ENCODE measurements at places on chromosomes 16 and 17.

DNA sequence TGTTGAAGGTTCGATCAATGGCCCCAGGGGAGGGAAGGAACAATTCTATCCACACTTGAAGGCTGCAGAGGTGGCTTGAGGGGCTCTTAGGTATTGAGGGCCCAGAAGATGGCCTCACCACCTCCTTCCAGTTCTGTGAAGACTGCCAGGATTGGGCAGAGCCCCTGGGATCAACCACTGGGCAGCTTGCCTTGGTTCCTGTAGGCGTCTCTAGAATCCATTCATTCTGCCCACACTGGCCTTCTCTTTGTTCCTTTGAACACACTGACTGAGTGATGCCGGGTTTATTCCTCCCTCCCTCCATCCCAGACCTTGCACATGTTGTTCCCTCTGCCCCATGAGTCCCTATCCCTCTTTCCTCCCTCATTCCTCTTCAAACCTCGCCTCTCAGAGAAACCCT lies 50.5 kb downstream of the SYT17 start:
- H3K4me3 ChIP-seq: no peak overlapping the region
- no peaks in the 10 kb centered on the region for H3K27me3 ChIP-seq
- no peaks in the 10 kb centered on the region for H3K4me1 ChIP-seq
- no peak for DNase-seq
- no peaks in the 10 kb centered on the region for H3K36me3 ChIP-seq

- peak overlapping the region; percentile 59 for H3K4me3 ChIP-seq
- no peaks in the 10 kb centered on the region for H3K36me3 ChIP-seq
- H3K4me1 ChIP-seq: peaks cover 46% of the 10 kb centered on the region
Observed at GRCh38 chr17:4789951-4790704, 1.4 kb downstream of the GLTPD2 start.

DNA sequence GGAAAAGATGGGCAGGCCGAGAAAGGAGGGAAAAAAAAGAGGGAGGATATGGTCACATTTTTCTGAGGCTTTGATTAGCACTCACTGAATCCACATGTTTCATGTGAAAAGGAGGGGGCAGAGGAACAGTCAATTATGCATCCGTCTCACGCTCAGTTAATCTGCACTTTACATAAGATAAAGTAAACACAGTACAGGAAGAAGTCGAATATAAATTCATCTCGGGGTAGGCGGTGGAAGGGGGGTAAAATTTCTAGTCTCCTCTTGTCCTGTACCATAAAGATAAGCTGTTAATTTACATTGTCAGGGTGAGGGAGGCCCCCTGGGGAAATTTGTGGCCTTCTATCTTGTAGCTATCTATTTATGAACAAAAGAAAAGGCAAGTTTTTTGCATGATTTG lies 73.1 kb upstream of the CES5A start:
- no peak for DNase-seq
- no peaks in the 10 kb centered on the region for H3K27me3 ChIP-seq
- peaks cover 14% of the 10 kb centered on the region for H3K4me1 ChIP-seq

DNA sequence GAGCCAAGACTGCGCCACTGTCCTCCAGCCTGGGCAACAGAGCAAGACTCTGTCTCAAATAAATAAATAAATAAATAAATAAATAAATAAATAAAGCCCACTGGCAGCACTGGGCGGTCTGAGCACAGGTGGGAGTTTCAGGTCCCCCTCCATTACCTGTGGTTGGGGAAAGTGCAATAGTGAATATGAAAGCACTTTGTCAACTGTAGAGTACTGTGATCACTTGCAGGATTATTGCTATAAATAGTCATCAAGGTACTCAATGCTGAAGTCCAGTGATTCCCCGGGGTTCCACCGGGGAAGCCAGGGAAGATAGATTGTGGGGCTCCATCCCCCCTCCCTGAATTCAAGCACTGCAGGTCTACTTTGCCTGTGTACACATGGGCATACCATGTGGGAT lies 42.7 kb upstream of the CPNE2 start:
- H3K4me3 ChIP-seq: no peak overlapping the region
- H3K27ac ChIP-seq: no peak overlapping the region
- no peaks in the 10 kb centered on the region for H3K36me3 ChIP-seq
- H3K27me3 ChIP-seq: no peaks in the 10 kb centered on the region
- no peak for DNase-seq

DNA sequence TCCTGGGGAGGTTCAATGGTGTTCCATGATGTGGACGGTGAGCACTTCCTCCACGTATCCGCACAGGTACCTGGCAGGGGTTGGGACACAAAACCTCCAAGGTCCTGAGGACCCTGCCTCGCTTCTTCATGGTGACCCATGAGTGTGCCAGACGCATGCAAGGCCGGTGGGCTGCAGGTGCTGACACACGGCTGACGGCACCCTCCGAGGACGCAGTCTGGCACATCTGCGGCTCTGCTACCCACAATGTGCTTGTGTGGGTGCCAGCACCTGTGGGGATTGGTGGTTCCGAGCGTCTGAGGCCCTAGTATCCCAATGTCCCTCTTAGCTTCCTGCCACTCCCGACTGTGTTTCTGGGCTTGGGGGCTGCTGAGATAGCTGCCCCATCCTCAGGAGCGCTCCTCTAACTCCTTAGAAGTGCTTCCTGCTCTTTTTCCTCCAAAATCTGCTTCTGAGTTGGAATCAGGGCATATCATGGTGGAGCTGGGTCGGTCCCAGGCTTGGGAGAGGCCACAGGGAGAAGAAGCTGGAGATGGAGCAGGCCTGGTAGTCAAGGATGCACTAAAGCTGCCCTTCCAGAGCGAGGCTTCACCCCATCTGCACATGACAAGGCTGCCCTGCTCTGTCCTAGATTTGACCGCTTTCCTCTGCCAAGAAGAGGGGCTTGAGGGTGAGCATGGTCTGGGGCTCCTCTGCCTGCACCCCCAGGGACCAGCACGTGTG lies 1.6 kb downstream of the CYGB start:
- no peak for DNase-seq
- no peaks in the 10 kb centered on the region for H3K36me3 ChIP-seq
- H3K4me3 ChIP-seq: no peak overlapping the region
- peak overlapping the region; percentile 75 for H3K27ac ChIP-seq
- H3K27me3 ChIP-seq: peaks cover 40% of the 10 kb centered on the region
- no peaks in the 10 kb centered on the region for H3K4me1 ChIP-seq

- H3K27me3 ChIP-seq: no peaks in the 10 kb centered on the region
- no peaks in the 10 kb centered on the region for H3K4me1 ChIP-seq
- no peak overlapping the region for H3K4me3 ChIP-seq
- no peak for DNase-seq
Observed at GRCh38 chr16:27113341-27113841, 46.7 kb downstream of the C16orf82 start.

GRCh38 chr16:78918805-78919305 lies 681.7 kb downstream of the MAF start:
- no peaks in the 10 kb centered on the region for H3K36me3 ChIP-seq
- H3K27me3 ChIP-seq: no peaks in the 10 kb centered on the region
- H3K4me1 ChIP-seq: no peaks in the 10 kb centered on the region
- DNase-seq: no peak
- no peak overlapping the region for H3K27ac ChIP-seq

DNA sequence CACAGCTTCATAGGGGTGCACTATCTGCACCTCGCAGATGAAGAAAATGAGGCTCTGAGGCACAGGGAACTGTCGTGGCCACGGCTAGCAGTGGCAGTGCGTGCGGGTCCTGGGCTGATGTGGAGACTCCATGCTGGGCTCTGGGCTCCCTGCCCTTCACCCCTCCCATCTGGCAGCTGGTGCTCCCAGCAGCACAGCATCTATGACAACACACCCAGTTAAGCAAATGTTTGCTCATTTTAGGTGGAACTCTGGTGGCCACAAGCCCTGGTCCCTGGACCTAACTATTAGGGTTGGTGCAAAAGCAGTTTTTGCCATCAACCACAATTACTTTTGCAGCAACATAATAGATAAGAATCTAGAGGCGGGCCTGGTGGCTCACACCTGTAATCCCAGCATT lies 30.9 kb downstream of the IFT140 start:
- no peaks in the 10 kb centered on the region for H3K27me3 ChIP-seq
- no peak for DNase-seq
- peaks cover 16% of the 10 kb centered on the region for H3K36me3 ChIP-seq

DNA sequence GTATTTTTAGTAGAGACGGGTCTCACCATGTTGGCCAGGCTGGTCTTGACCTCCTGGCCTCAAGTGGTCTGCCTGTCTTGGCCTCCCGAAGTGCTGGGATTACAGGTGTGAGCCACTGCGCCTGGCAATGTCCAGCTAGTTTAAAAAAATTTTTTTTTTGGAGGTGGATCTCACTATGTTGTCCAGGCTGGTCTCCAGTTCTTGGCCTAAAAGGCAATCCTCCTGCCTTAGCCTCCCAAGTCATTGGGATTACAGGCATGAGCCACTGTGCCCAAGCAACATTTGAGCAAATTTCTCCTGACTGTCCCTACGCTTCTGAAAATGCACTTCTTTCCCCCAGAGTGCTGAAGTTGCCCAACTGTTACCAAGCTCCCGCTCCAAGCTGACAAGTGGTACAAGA lies 8.0 kb downstream of the MAP3K14 start:
- peak overlapping the region; percentile 96 for H3K27ac ChIP-seq
- no peaks in the 10 kb centered on the region for H3K27me3 ChIP-seq
- no peak overlapping the region for H3K4me3 ChIP-seq
- peaks cover 10% of the 10 kb centered on the region for H3K36me3 ChIP-seq

DNA sequence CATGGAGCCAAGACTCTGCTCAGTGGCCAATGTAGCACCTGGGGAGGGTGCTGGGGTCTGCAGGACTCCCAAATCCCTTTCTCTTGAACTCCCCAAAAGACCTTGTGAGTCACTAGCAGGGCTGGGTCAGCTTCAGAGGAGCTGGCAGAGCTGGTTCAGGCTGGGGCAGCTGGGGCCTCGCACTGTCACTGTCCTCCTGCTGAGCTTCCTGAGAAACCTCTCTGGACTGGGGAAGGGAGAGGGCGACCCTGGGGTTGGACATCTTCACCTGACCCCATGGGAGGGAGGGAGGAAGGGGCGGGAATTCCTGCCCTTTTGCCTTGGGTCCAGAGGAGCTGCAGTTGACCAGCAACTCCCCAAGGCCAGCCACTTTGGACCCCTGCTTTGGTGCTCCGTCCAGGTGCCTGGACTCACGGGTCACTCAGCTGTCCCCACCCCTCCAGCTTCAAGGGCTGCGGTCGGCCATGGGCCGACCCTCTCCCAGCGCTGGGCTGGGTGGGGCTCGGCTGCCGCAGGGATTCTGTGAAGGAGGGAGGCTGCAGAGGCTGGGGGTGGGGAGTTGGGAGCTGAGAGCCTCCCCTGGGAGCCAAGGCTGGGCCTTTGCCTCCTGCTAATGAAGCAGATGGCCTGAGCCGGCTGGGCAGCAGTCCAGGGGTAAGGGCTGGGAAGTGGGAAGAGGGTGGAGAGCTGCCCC lies 9.2 kb downstream of the FMNL1 start:
- no peak overlapping the region for H3K4me3 ChIP-seq
- no peaks in the 10 kb centered on the region for H3K36me3 ChIP-seq
- peak; percentile 68 for DNase-seq
- H3K4me1 ChIP-seq: peaks cover 11% of the 10 kb centered on the region

GRCh38 chr16:31009894-31010584 lies 399 bp downstream of the STX1B start:
- no peaks in the 10 kb centered on the region for H3K4me1 ChIP-seq
- DNase-seq: no peak
- H3K27me3 ChIP-seq: peaks cover 12% of the 10 kb centered on the region
- no peak overlapping the region for H3K27ac ChIP-seq

DNA sequence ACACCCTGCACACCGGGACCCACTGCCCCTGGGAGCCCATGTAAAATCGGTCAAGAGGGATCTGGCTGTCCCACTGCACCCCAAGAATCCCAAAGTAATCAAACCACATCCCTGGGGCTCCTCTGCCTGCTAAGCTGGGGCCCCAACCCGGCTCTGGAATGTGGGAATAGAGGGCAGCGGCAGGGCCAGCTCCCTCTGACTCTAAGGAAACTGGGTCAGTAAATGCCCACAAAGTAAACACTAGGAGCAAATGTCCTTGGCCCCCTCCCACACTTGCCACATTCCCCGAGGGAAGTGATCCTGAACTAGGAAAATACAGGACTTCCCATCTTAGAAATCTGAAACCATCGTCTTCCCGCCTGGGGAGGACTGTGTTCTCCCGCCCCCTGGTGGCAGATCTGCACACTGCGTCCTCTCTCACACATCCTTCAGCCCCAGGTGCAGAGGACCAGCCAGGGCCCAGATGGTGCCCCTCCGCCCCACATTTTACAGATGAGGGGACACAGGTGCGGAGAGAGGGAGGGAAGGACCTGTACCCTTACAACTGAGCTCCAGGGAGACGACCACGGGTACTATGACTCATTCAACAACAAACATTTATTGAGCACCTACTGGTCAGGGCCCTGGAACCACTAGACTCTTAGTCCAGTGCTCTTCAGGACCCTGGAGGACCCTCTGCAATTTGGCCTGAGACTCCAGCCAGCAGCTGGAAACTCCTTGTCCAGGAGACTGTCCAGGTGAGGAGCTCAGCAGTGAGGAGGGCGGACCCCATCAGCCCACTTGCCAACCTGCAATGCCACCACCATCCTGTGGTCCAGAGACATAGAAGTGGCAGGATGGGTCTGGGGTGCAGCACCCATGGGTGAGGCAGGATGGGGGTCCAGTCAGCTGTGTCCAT lies 10.1 kb downstream of the P3H4 start:
- peak; percentile 91 for DNase-seq
- peaks cover 9% of the 10 kb centered on the region for H3K4me1 ChIP-seq
- H3K4me3 ChIP-seq: no peak overlapping the region
- H3K27me3 ChIP-seq: no peaks in the 10 kb centered on the region

DNA sequence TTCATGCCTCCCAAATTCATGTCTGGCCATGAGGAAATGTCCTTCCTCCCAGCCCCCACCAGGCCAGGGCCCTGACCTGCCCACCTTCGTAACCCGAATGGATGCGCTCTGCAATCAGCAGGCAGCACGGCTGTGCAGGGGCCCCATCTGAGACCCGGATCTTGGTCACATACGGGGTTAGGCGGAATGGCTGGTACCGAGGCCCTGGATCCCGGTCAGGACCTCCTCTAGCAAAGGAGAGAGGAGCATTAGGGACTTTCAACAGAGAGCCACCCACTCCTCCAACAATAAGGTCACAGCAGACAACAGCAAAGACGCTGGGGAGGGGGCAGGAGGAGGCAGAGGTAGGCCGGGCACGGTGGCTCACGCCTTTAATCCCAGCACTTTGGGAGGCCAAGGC lies 3.6 kb downstream of the PER1 start:
- DNase-seq: peak; percentile 69
- no peaks in the 10 kb centered on the region for H3K27me3 ChIP-seq

- no peaks in the 10 kb centered on the region for H3K27me3 ChIP-seq
- no peak for DNase-seq
- H3K27ac ChIP-seq: peak overlapping the region; percentile 20
- H3K36me3 ChIP-seq: peaks cover 24% of the 10 kb centered on the region
- H3K4me1 ChIP-seq: no peaks in the 10 kb centered on the region
- H3K4me3 ChIP-seq: no peak overlapping the region
Observed at GRCh38 chr16:23420011-23420410, 33.0 kb downstream of the COG7 start.

DNA sequence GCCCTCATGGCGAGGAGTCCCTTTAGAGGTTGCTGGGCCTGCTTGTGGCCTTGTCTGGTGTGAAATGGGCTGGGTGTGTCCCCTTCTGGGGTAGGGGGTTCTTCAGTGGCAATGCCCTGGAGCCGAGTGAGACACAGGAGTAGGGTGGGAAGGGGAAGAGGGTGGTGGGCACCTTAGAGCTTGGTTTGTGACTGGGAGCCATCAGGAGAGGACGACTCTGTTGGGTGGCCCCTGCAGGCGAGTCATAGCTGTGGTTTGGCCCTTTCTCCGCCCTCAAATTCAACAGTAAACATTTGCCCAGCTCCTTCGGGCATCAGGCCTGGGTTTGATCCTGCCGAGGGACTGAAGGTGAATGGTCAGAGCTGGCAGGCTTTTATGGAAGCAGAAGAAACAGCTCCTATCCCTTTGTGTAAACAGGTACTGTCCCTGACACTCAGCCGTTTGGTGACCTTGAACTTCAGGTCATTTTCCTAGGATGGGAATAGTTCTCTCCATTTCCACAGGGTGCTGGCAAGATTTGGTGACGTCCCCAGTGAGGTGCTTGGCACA lies 2.9 kb downstream of the E4F1 start:
- no peaks in the 10 kb centered on the region for H3K27me3 ChIP-seq
- no peak overlapping the region for H3K27ac ChIP-seq
- H3K4me3 ChIP-seq: no peak overlapping the region
- DNase-seq: no peak
- H3K4me1 ChIP-seq: peaks cover 23% of the 10 kb centered on the region

Data from sigmoid colon (tissue), 7 donors.